Epithelial cell of proximal tubule (primary cell): ENCODE measurements at places on chromosomes 1 and 21.

- no peak for DNase-seq
Measured at GRCh38 chr1:178094739-178095645, 1.1 kb downstream of the RASAL2 start.

DNA sequence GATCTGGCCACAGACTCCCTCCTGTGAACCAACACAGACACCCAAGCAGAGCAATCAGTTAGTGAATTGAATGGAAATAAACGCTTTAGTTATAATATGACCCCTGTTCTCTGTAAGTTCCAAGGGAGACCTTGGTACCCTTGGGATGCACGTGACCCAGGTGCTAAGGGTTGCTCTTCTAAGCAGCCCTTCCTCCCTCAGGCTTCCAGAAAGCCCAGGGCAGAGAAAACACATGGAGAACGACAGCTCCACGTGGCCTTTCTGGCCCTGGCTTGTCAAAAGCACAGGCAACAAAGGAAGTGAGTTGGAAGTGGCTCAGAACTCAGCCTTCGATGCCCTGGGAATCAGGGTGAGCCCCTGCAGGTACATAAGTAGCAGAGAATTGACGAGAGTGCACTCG, 57.4 kb downstream of the LACTBL1 start:
- no peak for DNase-seq

GRCh38 chr1:63326106-63326472, 3.7 kb downstream of the FOXD3 start:
- no peak for DNase-seq

GRCh38 chr1:20322081-20322824, 31.6 kb downstream of the VWA5B1 start:
- no peak for DNase-seq

DNA sequence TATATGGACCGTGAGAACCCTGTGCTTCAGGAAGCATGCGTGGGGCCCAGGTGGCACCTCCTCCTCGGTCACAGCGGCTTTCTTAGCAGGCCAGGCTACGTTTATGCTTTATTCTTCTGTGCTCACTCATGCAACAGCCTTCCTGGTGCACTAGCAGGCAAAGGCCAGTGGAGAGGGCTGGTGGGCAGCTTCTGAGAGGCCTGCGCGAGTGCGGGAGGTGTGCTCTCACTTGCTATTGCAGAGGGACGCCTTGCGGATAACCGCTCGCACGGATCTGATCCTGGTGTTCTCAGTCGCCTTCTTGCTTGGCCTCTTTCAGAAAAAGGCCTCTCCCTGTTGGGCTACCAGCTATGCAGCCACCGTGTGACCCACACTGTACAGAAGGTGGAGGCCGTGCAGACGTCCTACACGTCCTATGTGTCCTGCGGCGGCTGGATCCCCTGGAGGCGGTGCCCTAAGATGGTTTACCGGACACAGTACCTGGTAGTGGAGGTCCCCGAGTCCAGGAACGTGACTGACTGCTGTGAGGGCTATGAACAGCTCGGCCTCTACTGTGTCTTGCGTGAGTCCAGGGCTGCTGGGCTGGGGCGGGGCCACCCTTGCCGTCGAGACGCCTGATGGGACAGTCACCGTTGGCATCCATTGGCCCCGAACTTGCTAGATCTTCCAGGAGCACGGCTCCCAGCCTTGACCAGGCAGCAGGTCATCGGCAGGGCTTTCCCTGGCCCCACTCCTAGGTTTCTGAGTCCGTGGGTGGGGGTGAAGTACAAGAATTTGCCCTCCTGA, 4.8 kb downstream of the UMODL1 start:
- DNase-seq = no peak

GRCh38 chr1:47823040-47823808, 174.0 kb downstream of the TRABD2B start:
- DNase-seq = no peak

GRCh38 chr21:36630485-36631206, 68.3 kb upstream of the SIM2 start:
- DNase-seq = no peak

- no peak for DNase-seq
Measured at GRCh38 chr1:74689621-74690363, 16.2 kb upstream of the ERICH3 start.

DNA sequence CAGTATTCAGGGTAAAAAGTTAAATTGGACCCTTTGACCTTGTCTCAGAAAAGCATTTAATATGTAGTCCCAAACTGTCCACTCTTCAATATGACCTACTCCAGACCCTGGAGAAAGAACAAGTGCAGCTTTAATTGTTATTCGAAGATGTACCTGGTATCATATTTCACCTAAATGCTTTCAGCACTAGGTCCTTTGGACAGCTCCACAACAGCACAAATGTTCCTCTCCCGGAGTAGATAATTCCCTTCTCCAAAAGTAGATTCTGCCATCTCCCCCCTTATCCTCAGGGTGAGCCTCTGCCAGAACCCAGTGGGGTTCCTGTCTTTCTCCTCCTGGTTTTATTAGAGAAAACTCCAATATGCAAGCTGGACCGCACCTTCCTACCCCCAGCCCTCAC, 104.5 kb upstream of the AJAP1 start:
- DNase-seq = no peak

DNA sequence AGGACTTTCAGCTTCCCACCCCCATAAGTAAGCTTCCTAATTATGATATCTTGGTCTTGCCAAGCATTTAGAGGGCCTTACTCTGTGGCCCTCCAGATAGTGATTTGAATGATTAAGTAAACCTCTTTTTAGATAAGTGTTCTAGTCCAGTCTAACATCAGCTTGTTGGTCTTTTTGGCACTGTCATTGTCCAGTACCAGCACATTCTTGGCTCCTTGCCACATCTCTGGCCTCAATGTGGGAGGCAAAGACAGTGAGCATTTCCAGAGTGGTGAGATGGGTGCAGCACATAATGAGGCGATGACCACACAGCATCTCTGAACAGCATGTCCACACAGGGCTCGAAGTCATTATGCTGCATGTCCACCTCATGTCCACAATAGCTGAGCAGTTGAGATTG, 6.1 kb downstream of the CAPZA1 start:
- no peak for DNase-seq

DNA sequence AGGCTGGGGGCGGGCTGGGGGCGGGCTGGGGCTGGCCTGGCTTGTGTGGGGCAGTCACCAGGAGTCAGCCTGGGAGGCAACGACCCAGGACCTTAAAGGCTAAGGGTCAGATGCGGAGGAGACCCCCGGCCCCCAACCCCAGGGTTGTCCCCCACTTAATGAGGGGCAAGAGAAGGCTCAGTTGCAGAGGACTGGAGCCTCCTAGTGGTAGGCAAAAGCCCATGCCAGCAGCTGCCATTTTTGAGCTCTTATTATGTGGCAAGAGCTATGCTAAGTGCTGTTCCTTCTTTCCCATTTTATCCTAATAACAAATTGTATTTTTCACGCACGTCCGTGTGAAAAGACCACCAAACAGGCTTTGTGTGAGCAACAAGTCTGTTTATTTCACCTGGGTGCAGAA, 8.0 kb downstream of the KIAA1614 start:
- no peak for DNase-seq

DNA sequence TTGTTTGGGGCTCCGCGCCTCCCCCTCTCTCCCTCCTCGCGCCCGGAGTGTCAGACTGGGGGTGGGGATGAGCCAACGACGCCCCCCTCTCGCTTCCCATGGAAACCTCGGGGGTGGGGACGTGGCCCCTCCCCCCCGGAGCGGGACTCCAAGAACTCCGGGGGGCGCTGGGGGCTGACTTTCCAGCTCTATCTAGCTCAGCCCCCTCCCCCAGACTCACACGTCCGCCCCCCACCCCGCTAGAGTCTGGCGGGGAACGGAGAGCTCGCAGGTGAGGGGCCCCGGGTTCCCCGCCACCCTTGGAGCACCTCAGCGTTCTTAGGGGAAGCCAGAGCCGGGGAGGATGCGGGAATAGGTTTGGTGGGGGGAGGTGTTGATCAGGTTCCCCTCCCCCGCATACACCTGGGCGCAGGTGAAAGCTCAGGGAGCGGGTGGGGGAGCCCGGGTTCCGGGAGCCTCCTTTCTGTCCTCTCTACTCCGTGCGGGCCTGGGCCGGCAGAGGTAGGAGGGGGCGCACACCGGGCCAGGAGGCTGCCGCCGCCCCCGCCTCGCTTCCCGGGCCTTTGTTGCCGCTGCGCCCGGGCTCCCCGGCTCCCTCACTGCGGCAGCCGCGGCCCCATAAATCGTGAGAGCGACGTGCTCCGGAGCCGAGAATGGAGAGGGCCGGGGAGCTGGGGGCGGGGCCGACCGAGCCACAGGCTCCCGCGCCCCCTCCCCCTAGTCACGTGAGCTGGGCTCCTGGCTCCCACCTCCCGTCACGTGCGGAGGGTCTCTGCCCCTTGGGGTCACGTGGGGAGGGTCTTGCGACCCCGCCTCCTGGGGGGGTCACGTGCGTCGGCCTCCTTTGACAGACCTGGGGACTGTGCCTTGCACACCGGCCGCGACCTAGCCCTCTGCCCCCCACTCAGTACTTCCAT, 1.9 kb downstream of the EFNA3 start:
- DNase-seq = no peak

DNA sequence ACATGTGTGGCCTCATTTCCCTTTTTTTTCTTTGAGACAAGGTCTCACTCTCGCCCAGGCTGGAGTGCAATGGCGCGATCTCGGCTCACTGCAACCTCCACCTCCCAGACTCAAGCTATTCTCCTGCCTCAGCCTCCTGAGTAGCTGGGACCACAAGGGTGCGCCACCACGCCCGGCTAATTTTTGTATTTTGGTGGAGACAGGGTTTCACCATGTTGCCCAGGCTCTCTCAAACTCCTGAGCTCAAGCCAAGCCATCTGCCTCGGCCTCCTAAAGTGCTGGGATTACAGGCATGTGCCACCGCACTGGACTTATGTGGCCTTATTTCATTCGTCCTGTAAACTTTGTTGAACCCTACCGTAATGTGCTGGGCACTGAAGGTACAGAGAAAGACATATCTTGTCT, 569 bp upstream of the WARS2 start:
- DNase-seq = no peak

- no peak for DNase-seq
Measured at GRCh38 chr1:95953015-95953414, 719.0 kb downstream of the RWDD3 start.

DNA sequence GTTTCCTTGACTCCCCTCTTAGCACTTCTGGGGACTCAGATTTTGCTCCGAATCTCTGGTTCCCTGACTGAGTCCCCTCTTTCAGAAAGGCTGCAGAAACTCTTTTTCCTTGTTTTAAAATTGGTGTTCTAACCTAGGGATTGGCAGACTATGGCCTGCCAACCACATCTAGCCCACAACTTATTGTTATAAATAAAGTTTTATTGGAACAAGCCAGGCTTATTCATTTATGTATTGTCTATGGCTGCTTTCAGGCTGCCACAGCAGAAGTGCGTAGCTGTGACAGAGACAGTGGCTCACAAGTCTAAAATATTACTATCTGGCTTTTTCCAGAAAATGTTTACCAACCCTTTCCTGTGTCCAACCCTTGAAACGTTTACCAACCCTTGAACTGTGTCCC, 81.7 kb downstream of the IER5 start:
- no peak for DNase-seq

GRCh38 chr1:201207046-201207445, 16.4 kb downstream of the IGFN1 start:
- no peak for DNase-seq

DNA sequence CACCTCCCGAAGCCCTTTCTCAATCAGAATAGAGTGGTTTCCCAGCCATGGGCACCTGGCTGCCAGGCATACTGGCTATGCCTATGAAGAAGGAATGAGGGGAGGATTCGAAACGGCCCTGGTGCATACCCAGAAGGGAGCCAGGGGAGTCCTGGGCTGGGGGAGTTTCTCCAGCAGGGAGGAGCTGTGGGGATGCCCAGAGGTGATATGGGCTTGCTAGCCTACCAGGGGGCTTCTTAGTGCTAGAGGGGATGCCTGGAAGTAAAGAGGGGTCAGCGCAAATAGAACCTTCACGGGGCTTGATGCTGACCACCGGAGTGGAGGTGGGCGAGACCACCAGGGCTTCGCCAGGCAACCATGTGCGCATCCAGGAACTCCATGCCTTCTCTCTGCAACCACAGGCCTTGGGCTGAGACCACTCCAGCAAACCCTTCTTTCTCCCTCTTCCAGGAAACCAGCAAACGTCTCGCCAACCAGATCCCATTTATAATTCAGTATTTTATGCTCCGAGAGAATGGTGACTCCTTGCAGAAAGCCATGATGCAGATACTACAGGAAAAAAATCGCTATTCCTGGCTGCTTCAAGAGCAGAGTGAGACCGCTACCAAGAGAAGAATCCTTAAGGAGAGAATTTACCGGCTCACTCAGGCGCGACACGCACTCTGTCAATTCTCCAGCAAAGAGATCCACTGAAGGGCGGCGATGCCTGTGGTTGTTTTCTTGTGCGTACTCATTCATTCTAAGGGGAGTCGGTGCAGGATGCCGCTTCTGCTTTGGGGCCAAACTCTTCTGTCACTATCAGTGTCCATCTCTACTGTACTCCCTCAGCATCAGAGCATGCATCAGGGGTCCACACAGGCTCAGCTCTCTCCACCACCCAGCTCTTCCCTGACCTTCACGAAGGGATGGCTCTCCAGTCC, 18.2 kb upstream of the MX1 start:
- DNase-seq = no peak

- DNase-seq = no peak
Measured at GRCh38 chr1:77412069-77412819, 130.4 kb downstream of the AK5 start.

DNA sequence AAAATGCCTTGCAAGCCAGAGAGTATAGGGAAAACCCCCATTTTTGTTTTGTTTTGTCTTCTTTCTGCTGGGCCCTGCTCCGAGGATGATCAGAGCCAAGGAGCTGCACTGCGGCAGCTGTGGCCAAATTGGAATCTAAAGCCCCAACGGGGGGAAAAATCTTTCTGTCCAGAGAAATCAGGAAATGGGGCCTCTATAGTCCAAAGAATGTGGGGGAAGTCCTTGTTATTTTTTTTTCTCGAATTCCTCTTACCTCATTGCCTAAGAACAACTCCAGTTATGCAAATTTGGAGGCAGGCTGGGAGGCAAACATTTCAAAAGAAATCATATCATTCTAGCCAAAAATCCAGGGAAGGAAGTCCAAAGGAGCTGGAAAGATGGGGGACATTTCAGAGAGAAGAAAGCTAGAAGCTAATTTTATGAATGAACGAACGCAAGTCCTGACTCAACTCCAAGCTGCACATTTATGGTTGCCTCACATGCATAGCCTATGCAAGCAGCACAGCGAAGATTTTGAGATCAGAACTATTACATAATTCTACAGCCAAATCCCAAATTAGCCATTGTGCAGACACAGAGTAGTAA, 263.2 kb downstream of the KCTD3 start:
- DNase-seq = no peak

GRCh38 chr1:43441894-43442637, 11.7 kb downstream of the HYI start:
- no peak for DNase-seq

DNA sequence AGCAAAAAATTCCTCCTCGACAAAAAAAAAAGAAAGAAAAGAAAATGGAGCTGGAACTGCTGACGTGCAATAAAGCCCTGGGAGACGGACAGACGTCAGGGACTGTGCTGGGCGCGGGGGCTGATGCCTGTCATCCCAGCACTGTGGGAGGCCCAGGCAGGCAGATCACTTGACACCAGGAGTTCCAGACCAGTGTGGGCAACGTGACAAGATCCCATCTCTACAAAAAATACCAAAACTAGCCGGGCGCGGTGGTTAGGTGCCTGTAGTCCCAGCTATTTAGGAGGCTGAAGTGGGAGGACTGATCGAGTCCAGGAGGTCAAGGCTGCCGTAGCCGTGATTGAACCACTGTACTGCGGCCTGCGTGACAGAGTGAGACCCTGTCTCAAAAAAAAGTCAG, 3.6 kb upstream of the ANKRD65 start:
- no peak for DNase-seq
